ENCODE measurements at places on chromosomes 7 and 10.
A peak's percentile ranks its signal among the peaks of the same experiment; 100 is the strongest.

DNA sequence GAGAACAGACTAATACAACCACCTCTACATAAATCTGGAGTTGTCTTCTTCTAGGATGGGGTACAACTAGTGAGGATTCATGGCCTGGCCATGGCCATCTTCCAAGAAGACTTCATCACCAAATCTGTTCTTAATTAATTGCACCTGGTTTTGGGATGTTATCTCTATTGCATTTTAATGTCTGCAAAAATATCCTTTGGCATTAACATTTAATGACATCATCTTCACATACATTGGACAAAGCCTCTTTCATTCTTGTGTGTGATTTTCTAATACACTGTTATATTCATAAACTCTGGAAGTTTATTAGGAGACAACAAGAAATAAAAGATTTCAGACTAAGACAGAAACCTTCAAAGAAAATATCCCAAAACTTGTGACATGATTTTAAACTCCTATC, 124.2 kb upstream of the ABCB5 start:
- DNase-seq, result no peak

DNA sequence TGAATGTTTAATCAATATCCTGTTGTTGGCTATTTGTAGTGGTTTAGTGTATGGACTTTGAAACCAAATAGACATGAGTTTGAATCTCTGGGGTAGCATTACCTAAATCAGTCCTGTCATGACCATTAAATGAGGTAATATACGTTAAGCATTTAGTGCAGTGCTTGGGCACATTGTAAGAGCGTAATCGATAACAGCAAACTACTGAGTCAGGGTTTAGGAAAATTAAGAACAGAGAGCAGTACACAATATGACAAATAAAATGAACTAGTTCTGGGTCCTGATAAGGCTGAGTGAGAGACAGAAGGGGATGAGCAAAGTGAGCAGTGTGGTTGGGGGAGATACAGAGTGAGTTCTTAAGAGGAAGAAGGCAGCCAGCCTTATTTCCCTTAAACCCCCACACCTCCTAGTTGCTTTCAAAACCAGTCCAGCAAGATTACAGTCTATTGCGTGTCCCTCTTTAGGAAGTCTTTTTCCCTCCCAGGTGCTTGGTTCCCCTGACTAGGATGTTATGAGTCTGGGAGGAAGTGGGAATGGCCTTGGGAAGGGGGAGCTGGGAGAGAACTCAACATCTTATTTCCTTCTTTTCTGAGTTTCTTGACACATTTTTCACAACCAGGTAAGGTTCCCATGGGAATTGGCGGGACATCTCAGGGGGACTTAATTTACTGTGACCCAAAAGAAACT, 171.0 kb downstream of the SND1 start:
- no peak for DNase-seq

GRCh38 chr10:4130685-4131084, 345.7 kb upstream of the KLF6 start:
- no peak for DNase-seq

- DNase-seq, result no peak
These were observed 40.6 kb downstream of the MICALL2 start for GRCh38 chr7:1418505-1419309.

- DNase-seq, result no peak
These were observed 1.8 kb upstream of the MEOX2 start for GRCh38 chr7:15688279-15688626.

DNA sequence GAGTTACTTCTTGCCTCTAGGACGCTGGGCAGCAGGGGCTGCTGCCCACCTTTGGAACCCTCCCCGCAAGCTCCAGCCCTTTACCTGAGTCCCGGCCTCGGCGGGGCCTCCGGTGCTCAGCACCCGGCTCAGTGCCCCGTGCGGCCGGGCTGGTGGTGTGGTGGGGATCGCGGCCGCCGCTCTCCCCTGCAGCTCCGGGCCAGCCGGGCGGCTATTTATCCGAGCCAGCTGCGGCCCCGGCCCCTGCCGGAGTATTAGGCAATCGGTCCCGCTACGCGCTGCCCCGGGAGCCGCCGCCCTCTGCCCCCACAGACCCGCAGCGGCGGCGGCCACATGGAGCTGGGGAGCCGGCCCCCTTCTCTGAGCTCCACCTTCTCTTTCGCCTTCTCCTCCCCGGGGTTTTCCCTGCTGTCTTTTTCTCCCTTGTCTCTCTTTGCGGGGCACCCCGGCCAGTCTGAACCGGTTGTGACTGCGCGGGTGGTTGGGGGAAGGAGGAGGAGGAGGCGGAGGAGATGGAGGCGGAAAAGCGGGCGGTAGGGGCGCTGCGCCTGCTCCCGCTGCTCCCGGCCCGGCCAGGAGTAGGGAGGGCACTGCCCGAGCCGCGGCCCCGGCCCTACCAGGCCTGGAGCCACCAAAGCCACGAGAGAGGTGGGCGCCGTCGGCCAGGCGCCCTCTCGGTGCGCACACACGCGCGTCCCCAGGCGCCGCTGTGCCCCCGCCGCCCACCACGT, at the start of gene SLC16A9:
Gene SLC16A9, minus strand, starts transcription at position 456 of the 731 bp plus-strand sequence. CDS start 25,559 bp downstream, outside the sequence.
- DNase-seq, result peak; percentile 75

- peak; percentile 31 for DNase-seq
These were observed 215.8 kb downstream of the PTPRN2 start for GRCh38 chr7:158371856-158372255.

- no peak for DNase-seq
These were observed 137.7 kb upstream of the MDFIC start for GRCh38 chr7:114784177-114784576.

GRCh38 chr7:1553512-1554210, 2.3 kb downstream of the TMEM184A start:
- DNase-seq, result no peak

- no peak for DNase-seq
These were observed 136.9 kb downstream of the SKIDA1 start for GRCh38 chr10:21388589-21388988.

DNA sequence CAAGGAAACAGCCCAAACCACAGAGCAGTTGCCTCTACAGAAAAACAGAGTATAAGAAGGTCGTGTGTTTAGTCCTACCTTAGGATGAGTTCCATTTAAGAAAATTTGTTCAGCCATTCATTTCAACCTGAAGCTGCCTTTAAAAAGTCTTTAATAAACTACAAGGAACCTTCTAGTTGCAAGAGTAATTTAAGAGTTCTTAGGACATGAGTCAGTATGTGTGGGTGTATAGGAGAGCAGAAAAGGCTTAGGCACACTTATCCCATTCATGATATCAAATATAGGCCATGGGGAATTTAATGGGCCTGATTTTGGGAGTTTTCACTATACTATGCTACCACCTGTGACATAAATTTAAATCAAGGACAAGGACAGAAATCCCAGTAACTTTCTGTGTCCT, 496.8 kb downstream of the TFEC start:
- no peak for DNase-seq

GRCh38 chr10:22252801-22253579, 35.2 kb upstream of the EBLN1 start:
- DNase-seq, result no peak

DNA sequence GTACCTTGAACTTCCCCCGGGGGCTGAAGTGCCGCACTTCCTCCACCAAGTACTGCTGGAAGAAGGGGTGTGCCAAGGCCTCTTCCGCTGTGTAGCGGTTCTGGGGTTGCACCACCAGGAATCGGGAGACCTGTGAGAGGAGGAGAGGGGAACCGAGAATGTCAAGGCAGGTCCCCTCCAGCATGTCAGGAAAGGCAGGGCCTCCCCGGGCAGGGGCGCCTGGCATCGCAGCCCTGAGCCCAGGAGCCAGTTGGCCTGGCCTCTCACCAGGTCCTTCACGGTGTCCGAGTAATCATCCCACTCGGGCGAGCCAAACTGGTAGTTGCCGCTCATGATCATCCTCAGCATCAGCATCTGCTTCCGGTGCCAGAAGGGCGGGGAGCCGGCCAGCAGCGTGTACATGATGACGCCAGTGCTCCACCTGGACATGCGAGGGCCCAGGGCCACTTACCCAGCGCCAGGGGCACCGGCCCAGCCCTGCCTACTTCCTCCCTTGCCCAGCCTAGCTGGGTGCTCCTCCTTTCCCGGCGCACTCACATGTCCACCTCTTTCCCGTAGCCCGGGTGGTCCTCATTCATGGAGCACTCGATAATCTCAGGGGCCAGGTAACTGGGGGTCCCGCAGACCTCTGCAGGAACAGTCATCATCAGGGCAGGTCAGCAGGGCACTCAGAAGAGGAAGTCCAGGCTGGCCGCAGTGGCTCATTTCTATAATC, 11.0 kb downstream of the PHKG1 start:
- DNase-seq, result no peak

- DNase-seq, result no peak
These were observed 43.7 kb upstream of the INSIG1 start for GRCh38 chr7:155254018-155254417.

GRCh38 chr10:34380856-34381255, 434.2 kb downstream of the PARD3 start:
- DNase-seq, result no peak

- DNase-seq, result no peak
These were observed 444.8 kb downstream of the GATA3 start for GRCh38 chr10:8499312-8499711.

- no peak for DNase-seq
These were observed 72.4 kb downstream of the ARID5B start for GRCh38 chr10:61973906-61974305.

DNA sequence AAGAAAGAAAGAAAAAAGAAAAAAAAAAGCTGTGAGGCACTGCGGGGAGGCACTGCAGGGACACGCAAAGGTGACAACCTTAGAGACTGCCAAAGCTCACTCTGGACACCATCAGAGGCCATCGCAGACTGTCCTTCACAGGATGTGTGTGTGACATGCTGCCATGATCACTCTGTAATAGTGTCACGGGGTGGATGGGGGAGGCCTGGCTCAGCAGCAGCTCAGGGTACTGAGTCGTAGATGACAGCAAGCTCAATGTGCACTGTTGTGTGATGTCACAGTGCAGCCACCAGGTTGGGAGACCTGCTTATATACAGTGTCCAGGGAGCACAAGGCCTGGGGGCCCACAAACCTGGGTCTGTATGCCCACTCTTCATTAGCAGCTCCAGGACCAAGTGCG, 83.3 kb downstream of the SLIT1 start:
- DNase-seq, result no peak

DNA sequence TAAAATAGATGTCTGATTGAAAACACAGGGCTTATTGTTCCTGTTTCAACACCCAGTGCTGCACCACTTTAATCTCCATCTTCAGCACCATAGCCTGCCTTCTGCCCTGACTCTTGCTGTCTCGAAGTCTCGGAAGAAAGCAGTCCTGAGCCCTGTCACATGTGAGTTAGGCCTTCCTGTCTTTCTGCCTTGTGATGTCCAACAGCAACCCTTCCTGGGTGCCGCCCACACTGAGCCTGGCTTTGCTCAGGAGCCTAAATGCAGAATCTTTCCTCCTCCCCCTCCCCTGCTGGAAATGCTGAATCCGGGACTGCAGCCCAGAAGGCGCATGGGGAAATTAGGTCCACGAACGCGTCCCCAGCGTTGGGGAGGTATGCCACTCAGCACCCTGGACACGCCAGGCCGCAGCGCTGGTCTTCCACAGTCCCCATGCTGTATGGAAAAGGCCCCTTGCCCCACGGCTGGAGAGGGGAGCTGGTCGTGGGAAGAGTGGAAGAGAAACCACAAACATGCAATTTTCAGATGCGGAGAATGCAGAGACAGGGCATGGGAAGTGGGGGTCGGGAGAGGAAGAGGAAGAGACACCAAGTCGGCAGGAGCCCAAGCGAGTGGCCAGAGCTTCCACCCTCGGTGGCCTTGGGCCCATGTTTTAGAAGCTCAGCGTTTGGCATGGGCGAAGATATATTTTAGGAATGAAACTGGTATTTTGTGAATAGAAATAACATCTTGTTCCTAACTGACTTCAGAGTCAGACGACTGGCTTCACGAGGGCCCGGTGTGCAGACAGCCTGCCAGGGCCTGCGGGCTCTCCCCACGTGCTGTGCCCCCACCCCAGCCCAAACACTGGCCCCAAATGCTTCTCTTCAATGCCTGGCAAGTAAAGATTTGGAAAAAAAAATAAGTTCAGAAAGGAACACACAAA, 656.1 kb upstream of the FOXK1 start:
- no peak for DNase-seq

DNA sequence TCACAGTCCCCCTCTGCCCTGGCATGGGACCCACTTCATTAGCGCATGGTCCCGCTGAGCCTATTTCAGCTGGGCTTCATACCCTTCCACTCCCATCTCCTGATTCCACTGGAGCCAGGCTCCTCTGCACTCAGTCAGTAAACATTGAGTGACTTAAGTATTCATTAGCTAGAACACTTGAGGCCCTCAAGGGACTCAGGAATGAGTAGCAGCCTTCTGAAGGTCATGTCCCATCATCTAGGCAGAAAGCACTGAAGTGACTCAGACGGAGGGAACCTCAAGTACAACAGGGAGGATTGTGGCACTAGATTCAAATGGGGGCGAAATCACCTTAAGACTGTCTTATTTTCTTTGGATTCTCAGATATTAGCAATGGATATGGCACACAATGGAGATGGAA, 186.6 kb upstream of the INHBA start:
- DNase-seq, result no peak

- DNase-seq, result no peak
These were observed 132.7 kb upstream of the TEX47 start for GRCh38 chr7:88928276-88928675.

- DNase-seq, result no peak
These were observed 365.6 kb downstream of the ANKRD7 start for GRCh38 chr7:118590107-118590506.

- no peak for DNase-seq
These were observed 28.1 kb downstream of the CCDC6 start for GRCh38 chr10:59878289-59878688.

DNA sequence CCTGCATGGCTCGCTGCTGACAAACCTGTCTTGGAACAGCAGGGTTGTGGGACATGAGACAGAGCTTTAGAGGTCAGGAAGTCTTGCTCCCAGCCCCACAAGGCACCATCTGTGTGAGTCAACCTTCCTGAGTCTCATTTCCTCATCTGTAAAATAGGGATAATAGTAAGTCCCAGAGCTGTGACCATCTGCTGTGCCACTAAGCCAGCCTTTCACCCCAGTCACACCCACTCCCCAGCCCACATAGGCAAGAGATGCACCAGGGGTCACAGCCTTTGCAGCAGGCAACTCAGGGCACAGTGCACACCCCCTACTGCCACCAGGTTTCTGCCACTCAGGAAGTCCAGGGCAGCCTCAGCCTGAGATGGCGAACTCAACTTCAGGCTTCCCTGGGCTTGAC, 29.4 kb upstream of the CDH23 start:
- DNase-seq, result no peak

DNA sequence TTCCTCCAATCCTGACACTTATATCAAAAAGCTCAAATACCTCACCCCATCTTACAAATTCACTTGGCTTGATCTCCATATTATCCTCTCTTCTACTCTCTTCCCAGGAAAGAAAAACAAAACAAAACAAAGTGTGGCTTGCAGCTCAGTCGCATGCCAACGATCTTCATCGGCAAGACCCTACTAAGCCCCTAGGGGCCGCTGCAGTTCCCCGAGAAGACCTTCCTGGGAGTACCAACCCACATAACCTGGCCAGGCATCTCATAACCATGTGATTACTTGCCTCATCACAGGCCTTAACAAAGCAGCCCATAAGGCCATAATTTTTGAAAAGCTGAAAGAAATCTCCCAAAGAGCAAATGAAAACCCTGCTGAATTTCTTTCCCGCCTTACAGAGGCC, 103.7 kb downstream of the ZNF92 start:
- no peak for DNase-seq

GRCh38 chr10:44980309-44981171, 1.9 kb upstream of the DEPP1 start:
- DNase-seq, result no peak
